Ovary (tissue), 10 donors: ENCODE measurements at places on chromosomes 13 and 19. TPM values are rescaled to one million over a fixed set of nuclear protein-coding genes. Genes with fewer than 3 reads are reported as not detected.
A peak's percentile ranks its signal among the peaks of the same experiment; 100 is the strongest.

The CD79A gene
- 1.1 TPM for total RNA-seq

The OR10H1 gene
- not detected for total RNA-seq

The LSR gene
- 18.1 TPM for total RNA-seq

GRCh38 chr13:42696191-42696590 is 85.2 kb upstream of the FAM216B start:
- DNase-seq = no peak

GRCh38 chr13:26219726-26220125 is 2.4 kb downstream of the RNF6 start:
- no peak for DNase-seq

DNA sequence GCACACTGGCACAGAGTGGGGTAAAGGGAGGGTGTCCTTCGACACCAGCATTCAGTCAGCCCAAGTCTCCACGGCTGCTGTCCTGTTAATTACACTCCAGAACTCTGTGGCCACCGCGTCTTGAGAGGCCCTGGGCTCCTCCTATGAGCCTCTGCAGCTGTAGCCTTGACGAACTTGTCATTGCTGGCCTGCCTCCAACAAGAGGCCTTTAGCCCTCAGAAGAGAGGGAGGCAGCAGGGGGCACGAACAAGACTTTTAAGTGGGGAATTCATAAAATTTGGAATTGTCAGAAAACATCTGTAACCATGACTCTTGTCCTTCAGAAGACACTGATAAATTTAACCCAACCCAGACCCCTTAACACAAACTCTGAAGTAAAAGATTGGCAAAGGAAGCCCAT is 241.9 kb downstream of the UQCRFS1 start:
- DNase-seq = peak; percentile 32

DNA sequence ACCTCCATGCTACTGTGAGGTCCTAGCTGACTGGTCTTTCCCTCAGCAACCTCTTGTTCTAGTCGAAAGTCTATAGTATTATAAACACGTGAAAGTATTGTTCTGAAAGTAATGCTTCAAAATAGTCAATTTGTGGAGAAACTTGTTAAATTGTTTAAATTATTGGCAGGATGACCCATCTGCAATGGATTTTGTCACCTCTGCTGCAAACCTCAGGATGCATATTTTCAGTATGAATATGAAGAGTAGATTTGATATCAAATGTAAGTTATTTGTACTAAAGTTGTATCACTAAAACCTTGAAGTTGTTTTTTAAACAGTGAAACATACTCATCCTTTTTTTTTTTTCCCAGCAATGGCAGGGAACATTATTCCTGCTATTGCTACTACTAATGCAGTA is 25.9 kb downstream of the UBA2 start:
- no peak for DNase-seq

- DNase-seq = no peak
Observed at GRCh38 chr13:73989244-73989843, 144.9 kb downstream of the KLF12 start.

DNA sequence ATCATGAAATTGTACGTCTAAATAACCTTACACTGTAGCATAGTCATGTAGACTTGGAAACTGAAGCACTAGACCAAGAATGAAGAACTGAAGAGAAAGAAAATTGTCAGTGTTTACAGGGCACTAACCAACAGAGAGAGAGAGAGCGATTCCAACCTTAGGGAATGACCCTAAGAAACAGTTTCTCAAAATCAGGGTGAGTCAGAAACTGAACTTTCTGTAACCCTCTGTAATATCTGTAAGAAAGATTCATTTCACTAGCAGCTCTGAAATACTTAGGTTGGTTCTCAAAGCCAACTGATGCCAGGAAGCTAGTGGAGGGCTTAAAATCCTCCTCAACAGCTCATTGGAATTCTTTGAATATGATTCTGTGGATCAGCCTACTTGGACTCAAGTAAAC is 936.9 kb downstream of the EFNB2 start:
- no peak for DNase-seq

DNA sequence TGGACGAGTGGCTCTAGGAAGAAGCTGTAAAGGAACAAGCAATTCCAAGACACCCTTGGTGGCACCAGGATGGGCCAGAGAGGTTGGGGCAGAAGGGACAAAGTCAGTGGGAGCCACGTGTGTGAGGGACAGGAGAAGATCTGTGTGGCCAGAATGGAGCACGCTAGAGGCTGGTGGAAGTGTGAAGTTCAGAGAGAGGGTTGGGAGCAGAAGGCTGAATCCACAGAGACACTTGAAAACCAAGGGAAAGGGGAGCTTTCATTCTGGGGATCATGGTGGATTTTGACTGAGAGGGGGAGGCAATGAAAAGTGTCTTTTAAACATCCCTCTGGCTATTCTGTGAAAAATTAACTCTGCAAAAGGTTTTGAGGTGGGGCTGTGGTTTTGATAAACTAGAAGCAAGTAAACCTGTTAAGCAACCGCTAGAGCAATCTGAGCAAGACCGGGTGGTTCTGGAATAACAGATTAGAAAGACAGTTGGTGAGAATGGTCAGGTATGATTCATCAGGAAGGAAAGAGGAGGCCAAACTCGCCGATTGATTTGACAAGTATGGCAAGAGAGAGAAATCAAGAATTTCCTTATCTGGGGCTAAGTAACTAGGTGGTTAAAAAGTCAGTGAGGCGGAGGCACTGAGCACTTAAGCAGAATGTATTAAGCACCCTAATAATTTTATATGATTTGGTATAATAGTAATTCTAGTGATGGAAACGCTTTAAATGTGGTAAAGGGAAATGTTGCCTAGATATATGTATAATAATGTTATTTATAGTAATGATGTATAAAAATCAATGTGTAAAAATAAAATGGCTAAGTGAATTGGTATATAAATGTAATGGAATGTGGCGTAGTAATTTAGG is 140.0 kb downstream of the MYO16 start:
- DNase-seq = no peak

GRCh38 chr13:106573284-106573846 is 5.4 kb upstream of the ARGLU1 start:
- DNase-seq = peak; percentile 65

The ZNF418 gene
- total RNA-seq = 10.9 TPM

- DNase-seq = no peak
Observed at GRCh38 chr13:97198753-97199152, 23.4 kb upstream of the MBNL2 start.

DNA sequence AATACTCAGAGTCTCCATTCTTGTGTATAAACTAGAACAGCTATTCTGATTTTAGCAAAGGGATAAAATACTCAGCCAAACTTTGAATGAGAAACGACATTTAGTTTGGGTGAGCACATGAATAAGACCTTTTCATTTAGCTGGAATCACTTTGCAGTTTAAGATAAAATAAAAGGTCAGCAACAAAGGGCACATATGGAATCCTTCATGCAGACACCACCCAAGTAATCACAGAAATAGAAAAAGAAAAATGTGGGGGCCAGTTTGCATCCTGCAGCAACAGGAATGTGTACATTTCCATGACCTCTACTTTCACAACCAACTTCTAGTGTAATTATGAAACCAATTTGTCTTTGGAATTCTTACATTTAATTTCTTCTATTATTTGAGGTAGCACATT is 1637.4 kb downstream of the PCDH9 start:
- DNase-seq = no peak

DNA sequence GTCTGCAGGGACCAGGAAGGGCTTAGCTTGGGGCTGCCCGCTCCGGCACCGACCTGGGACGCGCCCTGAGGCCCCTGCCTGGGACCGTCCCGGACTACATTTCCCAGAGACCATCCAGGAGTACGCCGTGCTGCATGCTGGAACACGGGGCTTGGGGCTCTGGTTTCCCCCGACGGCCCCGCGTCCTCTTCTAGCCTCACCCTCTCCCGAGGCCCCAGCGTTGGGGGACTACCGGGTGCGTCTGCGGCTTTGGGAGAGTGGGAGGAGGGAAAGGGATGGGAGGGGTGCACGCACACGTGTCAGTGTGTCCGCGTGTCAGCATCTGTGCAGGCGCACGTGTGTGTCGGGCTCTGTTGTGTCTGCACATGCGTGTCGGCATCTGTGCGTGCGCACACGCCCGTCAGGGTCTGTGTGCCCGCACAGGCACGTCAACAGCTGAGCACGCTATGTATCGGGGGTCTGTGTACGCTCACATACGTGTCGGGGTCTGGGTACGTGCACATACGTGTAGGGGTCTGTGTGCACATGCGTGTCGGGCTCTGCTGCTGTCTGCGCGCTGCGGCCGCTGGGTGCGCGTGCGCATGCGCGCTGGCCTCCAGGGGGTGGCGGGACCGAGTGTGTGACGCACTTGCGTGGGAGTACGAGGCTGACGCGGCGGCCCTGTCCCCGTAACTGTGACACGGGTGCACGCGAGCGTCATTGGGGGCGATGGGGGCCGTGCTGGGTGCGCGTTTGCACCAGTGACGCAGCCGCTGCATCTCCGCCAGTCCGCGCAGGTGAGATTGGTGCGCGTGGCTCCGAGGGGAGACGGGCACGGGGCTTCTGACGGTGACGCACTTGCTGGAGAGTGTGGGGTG is at the start of gene ZNF331:
ZNF331 (plus strand) TSS at position 625 of the 857 bp plus-strand sequence. CDS start 31,232 bp downstream, outside the sequence.
- peak; percentile 88 for DNase-seq

GRCh38 chr13:35720690-35721554 is 244.4 kb upstream of the MAB21L1 start:
- DNase-seq = peak; percentile 70

- no peak for DNase-seq
Observed at GRCh38 chr19:4279530-4280422, 710 bp downstream of the SHD start.

The ERVK3-1 gene
- total RNA-seq = 27.1 TPM

The PABPC3 gene
- 0.32 TPM for total RNA-seq

The TUBA3C gene
- total RNA-seq = not detected

The AXL gene
- total RNA-seq = 52.2 TPM

- DNase-seq = no peak
Observed at GRCh38 chr13:112941349-112941748, 27.7 kb upstream of the MCF2L start.

The MBD3L3 gene
- not detected for total RNA-seq

The KIR3DL2 gene
- total RNA-seq = not detected

DNA sequence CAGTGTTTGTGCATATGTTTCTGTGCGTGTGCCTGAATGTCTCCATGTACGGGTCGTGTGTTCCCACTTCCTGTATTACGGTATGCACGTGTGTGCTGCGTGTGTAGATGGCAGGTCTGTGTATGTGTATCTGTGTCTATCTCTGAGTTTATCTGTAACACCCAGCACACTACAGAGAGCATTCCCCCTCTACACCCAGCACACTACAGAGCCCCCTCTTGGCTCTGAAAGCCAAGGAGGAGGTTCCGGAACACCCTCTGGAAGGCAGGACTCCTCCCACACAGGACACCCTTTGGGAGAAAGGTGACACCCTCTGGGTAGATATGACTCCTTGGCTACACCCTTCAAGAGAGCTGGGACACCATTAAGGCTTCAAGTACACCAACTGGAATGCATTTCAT is 2.1 kb upstream of the ERFL start:
- DNase-seq = no peak

DNA sequence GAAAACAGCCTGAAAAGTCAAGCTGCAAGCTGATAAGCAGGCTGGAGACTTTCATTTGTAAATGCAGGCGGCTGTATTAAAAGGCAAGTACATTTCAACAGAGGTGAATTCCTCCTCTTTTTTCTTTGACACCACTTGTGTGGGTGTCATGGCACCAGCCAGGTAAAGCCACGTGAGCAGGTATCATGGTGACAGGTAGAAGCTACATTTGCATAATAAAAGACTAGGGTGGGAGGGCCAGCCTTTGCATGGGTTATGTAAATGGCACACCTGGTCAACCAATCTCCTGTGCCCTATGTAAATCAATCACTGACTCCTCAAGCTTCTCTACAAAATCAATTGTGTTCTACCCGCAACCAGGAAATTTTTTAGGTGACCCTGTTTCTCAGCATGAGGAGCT is 68.2 kb downstream of the ZNF100 start:
- DNase-seq = no peak

DNA sequence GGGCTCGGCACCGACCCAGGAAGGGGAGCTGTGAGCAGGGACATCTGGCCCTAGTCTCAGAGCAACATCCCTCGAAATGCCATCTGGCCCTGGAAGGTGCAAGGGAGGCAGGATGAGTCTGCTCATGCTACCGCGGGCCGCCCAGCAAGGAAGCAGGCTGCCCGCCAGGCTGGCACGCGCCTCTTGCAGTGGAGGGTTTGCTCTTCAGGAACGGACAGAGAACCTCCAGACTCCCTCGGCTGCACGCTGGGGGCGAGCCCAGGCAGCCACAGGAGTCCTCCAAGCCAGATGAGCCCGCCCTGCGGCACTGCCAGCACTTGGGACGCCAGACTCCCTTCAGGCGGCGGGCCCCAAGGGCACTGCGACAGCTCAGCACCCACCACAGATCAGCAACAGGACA is 10.1 kb upstream of the ATP8B3 start:
- DNase-seq = no peak

The NLRP11 gene
- 0.08 TPM for total RNA-seq

DNA sequence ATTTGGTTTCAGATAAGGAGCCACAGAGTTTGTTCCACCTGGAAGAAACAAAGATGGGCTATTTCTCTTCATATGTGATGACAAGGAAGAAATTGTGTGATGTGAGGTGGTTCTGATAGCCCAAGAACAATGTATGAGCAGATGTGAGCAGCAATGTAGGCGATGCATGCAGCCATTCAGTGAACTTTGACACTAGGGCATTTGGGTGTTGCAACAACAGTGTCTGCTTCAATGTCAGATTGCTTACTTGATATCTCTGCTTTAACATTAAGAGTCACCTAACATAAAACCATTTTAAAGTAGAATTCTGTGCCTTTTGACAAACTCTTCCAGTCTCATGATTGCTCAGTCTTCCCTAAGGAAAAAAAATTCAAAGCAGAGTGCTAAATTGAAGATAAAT is 865.4 kb downstream of the SLITRK6 start:
- no peak for DNase-seq

DNA sequence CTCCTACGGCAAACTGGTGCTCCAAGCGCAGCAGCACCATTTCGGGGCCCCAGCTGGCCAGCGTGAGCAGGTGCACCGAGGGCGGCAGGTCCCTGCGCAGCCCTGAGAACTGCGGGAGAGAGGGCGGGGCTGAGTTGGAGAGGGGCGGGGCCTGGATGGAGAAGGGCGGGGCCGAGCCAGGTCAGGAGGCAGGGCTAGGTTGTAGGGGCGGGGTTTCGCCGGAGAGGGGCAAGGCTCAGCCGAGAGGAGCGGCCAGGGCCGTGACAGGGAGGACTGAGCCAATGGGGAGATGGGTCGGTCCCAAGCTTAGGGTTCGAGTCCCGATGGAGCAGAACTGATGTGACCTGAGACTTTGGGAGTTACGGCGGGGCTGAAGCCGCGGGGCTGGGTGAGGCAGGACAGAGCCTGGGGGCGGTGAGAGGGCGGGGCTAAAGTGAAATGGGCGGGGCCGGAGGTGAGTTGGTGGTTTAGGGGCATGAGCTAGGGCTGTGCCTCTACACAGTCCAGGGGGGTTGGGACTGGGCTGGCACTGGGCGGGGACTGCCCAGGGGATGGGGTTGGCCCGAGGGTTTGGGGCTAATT is 19.0 kb downstream of the MAN2B1 start:
- DNase-seq = peak; percentile 83

The COX6B1 gene
- 320 TPM for total RNA-seq

GRCh38 chr13:112178769-112179168 is 111.8 kb downstream of the SOX1 start:
- DNase-seq = no peak

The TNNI3 gene
- 0.62 TPM for total RNA-seq
